ENCODE measurements at places on chromosomes 2 and 18.

GRCh38 chr2:144274131-144274530, 245.8 kb downstream of the ZEB2 start:
- no peak for DNase-seq

- no peak for DNase-seq
Observed at GRCh38 chr2:20496076-20496872, 49.4 kb downstream of the RHOB start.

- no peak for DNase-seq
Observed at GRCh38 chr2:84888401-84889276, 7.8 kb upstream of the TRABD2A start.

DNA sequence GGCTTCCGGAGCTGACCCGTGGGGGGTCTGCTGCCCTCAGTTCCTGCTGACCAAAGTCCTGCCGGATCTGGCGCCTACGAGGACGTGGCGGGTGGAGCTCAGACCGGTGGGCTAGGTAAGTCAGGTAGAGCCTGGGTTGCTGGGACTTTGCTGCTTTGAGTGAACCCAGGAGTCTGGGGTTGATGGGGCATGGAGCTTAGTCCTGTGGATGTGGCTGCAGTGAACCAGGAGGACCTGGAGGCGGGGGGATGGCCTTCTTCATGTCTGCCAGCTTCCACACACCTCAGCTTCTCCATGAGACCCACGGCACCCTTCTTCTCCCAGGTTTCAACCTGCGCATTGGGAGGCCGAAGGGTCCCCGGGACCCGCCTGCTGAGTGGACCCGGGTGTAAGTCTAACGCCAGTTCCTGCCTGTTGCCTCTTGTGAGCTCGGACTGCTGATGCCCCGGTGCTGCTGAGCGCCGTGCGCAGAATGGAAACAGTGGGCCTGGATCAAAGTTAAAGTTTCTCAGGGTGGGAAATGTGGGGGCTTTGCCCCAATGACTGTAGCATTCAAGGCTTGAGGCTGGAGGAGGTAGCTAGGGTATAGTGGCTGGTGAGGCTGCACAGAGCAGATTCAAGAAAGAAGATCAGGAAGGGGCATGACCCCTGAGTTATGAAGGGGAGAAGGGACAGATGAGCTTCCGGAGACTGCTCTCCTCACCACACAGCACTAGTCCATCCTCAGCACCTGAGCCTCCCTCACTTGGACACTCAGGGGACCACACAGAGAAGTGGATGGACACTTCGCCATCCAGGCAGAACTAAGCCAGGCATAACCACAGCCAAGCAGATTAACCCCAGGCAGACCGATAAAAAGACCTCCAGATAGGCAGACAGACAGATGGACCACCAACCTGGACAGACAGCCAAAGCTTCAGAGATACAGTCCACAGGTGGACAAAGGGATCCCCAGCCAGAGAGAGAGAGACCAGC, 17.3 kb downstream of the PTPN18 start:
- no peak for DNase-seq

GRCh38 chr18:25726298-25726697, 364.1 kb downstream of the SS18 start:
- no peak for DNase-seq

DNA sequence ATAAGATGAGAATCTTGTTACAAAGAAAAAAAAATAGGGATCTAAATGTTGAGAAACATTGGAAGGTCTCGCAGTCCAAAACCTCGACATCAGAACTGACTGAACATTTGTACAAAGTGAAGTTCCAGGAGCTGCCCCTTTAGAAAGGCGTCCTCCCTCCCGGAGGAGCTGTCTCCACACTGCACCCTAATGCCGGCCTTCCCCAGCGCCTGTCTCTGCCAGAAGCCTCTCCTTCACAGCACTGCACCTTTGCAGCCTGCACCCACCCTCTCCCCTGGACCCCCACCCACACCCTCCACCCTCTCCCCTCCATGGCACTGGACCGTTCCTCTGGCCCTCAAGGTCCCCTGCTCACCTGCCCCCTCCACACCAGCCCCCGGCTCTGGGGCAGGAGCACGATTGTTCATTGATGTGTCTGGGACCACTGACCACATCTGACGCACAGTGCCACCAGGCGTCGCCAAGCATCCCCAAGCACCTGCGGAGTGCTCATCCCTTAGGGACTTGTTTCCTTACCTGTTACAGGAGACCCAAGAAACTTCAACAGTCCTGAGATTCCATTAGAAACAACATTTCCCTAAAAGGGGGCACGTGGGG, 90.3 kb upstream of the SNTG2 start:
- no peak for DNase-seq

DNA sequence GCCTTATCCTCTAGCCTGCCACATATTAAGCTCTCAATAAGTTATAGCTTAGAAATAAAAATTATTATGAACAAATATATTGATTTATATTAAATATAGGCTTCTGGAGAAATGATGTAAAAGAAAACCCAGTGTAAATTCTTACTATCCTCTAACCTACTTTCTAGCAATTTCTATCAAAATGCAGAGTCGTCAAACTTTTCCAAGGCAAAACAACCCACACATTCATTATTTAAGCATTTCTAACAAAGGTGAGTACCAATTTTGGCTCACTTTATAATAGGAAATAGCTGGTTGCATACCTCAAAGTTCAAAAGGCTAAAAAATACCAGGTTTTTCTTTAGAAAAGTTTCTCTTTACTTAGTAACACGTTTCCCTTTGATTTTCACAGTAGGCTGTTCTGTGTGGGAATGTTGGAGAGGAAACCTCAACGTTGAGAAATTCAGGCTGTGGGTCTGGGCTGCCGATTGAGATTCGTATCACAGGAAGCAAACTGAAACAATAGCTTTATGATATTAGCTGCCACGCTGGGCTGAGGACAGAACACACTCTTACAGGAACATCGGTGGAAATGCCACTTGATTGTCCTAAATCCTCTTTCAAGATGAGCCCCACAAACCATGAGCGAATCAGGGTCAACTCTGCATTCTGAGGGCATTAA, 53.0 kb downstream of the EPAS1 start:
- no peak for DNase-seq

DNA sequence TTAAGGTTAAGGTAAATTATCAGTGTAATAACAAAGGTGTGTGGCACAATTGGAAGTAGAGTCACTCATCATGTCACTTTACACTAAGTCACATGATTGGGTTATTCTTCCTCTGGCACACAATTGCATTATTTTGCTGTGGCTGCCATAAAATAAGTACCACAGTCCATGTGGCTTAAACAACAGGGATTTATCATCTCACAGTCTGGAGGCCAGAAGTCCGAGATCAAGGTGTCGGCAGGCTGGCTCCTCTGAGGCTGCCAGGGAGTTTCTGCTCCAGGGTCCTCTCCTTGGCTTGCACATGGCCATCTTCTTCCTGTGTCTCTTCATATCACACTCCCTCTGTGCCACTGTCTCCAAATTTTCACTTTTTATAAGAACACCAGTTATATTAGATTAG, 421.2 kb downstream of the CMPK2 start:
- DNase-seq = no peak

- no peak for DNase-seq
Observed at GRCh38 chr18:34643989-34644388, 66.1 kb upstream of the DTNA start.

DNA sequence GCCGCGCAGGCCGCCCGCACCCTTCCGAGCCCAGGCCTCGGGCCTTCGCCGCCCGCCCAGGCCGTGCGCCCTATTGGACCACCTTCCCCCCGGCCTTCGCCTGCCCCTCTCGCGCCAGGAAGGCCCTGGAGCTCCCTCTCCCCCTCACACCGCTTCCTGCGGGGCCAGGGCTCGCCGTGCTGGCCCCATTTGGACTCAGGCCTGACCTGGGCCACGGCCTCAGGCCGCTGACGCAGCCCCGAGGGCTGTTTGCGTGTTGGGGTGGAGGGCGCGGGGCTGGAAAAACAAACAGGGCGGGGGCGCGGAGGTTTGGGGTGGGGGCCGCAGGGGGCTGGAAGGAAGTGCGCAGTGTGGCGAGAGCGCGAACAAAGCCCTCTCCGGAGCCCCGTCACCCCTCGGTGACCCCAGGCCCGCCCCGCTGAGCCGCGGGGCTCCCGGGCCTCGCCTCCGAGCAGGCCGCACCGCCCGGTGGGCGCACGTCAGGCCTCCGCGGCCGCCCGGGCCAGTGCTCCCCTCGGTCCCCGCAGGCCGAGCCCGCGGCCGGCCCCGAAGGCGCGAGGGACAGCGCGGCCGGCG, 12.3 kb upstream of the SIX3 start:
- DNase-seq = no peak

- DNase-seq = no peak
Observed at GRCh38 chr2:227462462-227462951, 9.4 kb upstream of the AGFG1 start.

DNA sequence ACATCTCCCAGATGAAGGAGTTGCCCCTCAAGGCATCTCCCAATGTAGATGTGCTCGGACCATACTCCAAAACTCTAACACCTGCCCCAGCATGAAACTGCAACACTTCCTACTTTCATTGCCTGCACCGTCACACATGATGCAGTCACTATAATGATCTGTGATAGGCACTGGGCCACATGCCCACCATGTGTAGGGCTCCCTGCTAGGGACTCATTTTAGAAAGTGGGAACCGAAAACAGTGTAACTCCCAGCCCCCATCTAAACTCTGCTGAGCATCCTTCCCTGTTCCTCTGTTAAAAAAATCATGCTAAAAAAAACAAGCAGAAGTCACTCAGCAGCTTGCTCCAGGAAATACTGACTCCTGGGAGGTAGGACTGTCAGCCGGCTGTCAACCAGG, 496.1 kb upstream of the RAB6C start:
- DNase-seq = no peak
